ENCODE measurements at places on chromosomes 13 and 19.
A peak's percentile ranks its signal among the peaks of the same experiment; 100 is the strongest.

GRCh38 chr19:38736413-38737280 lies 7.6 kb downstream of the CAPN12 start:
- DNase-seq: no peak

DNA sequence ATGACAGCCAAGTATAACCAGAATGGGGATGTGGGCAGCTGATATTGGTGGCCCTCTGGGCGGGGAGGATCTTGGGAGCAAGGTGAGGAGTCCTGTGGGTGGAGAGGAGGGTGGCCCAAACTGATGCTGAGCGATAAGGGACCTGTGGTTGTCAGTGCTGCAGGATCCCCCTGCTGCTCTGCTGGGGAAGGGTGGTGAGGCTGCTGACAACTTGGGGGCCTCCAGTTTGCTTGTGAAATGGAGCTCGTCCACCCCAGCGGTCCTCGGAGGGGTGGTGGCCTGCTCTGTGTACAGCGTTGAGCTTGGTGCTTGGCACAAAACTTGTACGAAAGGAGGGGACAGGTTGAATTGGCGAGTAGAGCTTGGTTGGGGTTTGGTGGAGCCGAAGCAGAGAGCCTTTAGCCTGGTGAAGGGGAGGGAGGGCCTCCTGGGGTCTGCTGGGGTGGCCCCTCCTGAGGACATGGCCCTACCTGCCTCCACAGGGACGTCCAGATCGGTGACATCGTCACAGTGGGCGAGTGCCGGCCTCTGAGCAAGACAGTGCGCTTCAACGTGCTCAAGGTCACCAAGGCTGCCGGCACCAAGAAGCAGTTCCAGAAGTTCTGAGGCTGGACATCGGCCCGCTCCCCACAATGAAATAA lies 2.9 kb downstream of the RPS11 start:
- no peak for DNase-seq

- DNase-seq: no peak
Measured at GRCh38 chr19:1360126-1360817, 23.4 kb upstream of the NDUFS7 start.

- no peak for DNase-seq
Measured at GRCh38 chr19:55095260-55096060, 19.8 kb downstream of the EPS8L1 start.

- no peak for DNase-seq
Measured at GRCh38 chr19:996051-996838, 4.0 kb upstream of the GRIN3B start.

DNA sequence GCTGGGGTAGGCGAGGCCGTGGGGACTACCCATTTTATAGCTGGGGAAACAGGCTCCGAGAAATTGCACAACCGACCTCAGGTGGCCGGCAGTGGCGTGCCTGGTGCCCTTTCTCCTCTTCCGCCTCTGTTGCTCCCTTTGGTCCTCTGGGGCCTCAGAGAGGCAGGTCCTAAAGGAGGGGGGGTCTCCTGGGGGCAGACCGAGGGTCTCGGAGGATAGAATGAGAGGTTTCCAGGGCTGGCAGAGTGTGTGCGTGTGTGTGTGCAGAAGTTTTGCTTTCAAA lies 11.3 kb downstream of the STX10 start:
- DNase-seq: no peak

- no peak for DNase-seq
Measured at GRCh38 chr13:67168384-67168783, 61.8 kb downstream of the PCDH9 start.

GRCh38 chr13:97278435-97279411 lies 56.6 kb downstream of the MBNL2 start:
- no peak for DNase-seq

- no peak for DNase-seq
Measured at GRCh38 chr13:99218969-99219368, 18.3 kb downstream of the UBAC2 start.

GRCh38 chr13:81326913-81327312 lies 986.0 kb upstream of the SPRY2 start:
- no peak for DNase-seq

DNA sequence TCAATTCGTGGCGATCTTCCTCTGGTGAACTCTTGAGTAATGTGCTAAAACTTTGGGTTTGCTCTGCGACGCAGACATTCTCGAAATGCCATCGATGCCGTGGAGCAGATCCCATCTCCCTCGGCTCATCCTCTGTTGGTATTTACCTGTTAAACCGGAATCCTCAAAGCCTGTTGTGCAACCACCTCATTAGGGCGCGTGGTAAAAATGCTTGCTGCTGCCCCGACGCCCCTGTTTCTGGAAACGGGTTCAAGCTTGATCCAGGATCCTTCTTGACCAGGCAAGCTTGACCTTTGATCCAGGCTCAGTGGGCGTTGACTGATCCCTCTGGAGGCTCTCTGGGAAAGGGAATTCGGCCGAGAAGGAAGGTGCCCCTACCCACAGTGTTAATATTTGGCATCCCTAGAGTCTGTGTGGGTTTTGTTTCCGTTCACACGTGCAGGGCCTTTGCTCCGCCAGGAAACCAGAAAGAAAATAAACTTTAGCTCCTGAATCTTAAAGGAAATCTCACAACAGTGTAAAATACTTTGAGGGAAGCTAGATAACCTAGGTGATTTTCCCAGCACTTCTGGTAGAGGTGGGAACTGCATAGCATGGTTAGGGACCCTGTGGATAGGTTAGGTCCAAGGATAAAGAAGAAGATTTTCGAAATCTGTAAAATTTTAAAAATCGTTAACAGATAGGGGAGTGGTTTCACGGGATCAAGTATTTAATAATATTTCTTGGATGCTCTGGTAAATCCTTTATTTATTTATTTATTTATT lies 1.1 kb downstream of the LSM14A start:
- peak; percentile 42 for DNase-seq

- DNase-seq: no peak
Measured at GRCh38 chr13:113905942-113906341, 42.1 kb upstream of the GAS6 start.

GRCh38 chr13:34944751-34945150 lies 2.7 kb downstream of the NBEA start:
- DNase-seq: no peak

GRCh38 chr19:5719274-5719960 lies 529 bp downstream of the LONP1 start:
- no peak for DNase-seq

GRCh38 chr13:75419656-75420055 lies 62.3 kb downstream of the TBC1D4 start:
- DNase-seq: no peak

DNA sequence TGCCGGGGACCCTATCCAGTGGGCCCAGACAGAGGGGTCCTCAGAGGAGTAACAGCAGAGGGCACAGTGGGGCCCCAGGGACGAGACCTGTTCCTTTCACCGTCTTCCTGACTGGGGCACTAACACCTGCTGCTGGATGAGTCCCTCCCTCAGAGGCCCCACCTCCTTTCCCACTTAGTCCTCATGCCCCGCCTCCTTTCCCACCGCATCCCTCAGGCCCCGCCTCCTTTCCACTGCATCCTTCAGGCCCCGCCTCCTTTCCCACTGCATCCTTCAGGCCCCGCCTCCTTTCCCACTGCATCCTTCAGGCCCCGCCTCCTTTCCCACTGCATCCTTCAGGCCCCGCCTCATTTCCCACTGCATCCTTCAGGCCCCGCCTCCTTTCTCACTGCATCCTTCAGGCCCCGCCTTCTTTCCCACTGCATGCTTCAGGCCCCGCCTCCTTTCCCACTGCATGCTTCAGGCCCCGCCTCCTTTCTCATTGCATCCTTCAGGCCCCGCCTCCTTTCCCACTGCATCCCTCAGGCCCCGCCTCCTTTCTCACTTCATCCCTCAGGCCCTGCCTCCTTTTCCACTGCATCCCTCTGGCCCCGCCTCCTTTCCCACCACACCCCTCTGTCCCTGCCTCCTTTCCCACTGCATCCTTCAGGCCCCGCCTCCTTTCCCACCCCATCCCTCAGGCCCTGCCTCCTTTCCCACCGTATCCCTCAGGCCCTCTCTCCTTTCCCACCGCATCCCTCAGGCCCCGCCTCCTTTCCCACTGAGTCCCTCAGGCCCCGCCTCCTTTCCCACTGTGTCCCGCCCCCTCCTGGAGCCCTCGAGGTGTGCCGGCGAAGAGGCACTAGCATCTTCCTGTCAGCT lies 6.7 kb downstream of the SPPL2B start:
- no peak for DNase-seq

GRCh38 chr13:107450931-107451330 lies 764.4 kb downstream of the LIG4 start:
- DNase-seq: peak; percentile 81

- no peak for DNase-seq
Measured at GRCh38 chr19:38417544-38418506, 8.2 kb downstream of the RASGRP4 start.

- no peak for DNase-seq
Measured at GRCh38 chr13:61391426-61391825, 24.2 kb downstream of the PCDH20 start.

- no peak for DNase-seq
Measured at GRCh38 chr13:75691183-75691582, 55.1 kb downstream of the LMO7 start.

DNA sequence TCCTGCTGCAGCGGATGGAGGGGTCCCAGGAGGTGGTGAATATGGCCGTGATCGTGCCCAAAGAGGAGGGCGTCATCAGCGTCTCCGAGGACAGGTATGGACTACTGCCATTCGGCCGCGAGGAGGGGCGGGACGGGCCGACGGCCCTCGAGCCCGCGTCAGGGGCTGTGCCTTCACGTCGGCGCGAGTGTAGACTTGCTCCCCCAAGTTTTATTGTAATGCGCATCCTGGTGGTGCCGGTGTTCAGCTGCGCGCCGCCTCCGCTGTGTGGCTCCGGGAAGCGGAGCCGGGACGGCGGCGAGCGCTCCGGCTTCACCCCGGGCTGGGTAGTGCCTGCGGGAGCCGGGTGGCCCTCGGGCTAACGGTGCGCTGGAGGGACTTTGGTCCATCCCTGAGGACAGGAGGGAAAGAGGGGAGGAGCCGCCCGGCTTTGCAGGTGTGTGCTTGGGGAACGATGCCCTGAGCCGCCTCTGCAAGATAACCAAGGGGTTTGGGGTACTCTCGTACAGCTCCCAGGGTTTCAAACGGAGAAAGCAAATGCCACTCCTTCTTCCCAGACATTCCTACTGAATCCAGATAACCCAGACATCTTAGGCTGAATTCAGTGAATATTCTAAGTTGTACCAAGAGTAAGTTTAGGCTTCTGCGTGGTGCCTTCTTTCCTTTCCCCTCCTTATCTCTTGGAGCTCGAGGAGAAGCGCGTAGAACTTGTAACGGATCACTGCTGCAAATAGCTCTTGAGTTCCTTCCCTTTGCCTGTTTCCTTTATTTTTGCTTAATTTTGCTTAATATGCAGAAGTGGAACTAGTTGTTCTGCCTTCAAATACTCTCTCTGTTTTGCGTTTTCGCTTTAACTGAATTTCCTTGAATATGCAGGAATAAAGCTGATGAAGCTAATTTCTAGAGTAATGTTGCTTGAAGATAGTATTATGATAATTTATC lies 740 bp downstream of the WDFY2 start:
- DNase-seq: peak; percentile 38

- DNase-seq: no peak
Measured at GRCh38 chr13:113053376-113053775, 52.2 kb upstream of the F7 start.

- peak; percentile 13 for DNase-seq
Measured at GRCh38 chr13:83515268-83516015, 366.8 kb downstream of the SLITRK1 start.

DNA sequence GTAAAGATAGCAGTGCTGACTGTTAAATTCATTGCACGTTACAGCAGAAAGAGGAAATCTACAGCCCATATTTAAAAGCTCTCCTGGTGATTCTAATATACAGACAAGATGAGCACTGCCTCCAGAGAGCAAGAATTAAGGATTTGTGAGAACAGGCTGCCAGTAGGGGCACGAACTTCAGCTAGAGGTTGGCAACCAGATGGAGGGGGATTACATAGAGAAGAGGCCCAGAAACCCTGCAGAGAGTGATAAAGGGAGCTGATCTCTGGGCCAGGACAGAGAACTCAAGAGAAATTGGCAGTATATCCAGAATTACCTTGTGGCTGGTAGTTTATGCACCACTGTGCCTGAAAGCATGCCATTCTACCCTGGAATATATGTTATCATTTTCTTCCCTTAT lies 144.8 kb downstream of the UFM1 start:
- no peak for DNase-seq

DNA sequence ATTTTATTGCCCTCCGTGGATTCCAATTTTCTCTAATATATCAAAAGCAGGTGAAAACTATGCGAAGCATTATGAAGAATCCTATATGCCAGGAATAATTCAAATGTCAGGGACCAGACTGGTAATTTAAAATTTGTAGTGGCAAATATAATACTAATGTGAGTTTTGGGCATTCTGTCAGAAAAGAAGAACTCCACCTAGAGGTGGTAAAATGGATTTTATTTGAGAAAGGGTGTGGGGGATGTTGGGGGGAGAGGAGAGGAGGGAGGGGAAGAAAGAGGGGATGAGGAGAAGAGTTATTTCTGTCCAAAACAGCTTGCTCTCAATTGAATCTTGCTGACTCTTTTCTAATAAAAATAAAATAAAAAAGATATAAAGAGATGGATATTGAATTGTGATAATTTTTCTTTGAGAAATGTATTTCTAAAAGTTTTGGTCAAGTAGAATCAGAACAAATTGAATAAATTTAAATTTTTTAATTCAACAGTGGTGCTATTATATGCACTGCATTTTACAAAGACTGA lies 929.3 kb upstream of the SLITRK5 start:
- peak; percentile 6 for DNase-seq

GRCh38 chr19:13868663-13869062 lies 8.3 kb upstream of the NANOS3 start:
- DNase-seq: no peak

- no peak for DNase-seq
Measured at GRCh38 chr19:15815306-15815705, at the start of gene OR10H1. Gene OR10H1 (minus strand): TSS chr19:15815664. CDS start chr19:15808037, 7,627 bp downstream.

- DNase-seq: peak; percentile 37
Measured at GRCh38 chr19:40584007-40584406, 7.3 kb downstream of the SHKBP1 start.

GRCh38 chr13:61927648-61928047 lies 512.0 kb upstream of the PCDH20 start:
- no peak for DNase-seq

GRCh38 chr13:43908156-43909126 lies 28.7 kb downstream of the LACC1 start:
- DNase-seq: peak; percentile 41

- DNase-seq: no peak
Measured at GRCh38 chr19:46862503-46862834, 1.7 kb downstream of the ARHGAP35 start.

DNA sequence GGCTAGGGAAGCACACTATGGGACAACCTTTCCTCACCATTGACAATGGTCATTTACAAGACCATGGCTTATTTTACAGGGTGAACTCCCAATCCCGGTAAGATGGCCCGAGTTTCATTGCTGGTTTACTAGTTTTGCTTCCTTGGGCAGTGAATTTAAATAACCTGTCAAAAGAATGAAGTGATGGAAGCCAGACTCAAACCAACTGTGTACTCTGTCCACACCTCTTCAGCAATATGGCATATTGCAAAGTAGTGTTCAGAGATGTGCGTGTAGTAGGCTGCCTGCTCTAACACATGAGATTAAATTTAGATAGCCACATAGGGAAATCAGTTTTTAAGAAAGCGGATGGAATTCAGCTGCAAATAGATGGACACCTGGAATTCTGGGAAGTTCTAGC lies 58.4 kb upstream of the USPL1 start:
- DNase-seq: no peak
